Activated naive CD4-positive, alpha-beta T cell (primary cell): ENCODE measurements at places on chromosomes 2 and 18.

DNA sequence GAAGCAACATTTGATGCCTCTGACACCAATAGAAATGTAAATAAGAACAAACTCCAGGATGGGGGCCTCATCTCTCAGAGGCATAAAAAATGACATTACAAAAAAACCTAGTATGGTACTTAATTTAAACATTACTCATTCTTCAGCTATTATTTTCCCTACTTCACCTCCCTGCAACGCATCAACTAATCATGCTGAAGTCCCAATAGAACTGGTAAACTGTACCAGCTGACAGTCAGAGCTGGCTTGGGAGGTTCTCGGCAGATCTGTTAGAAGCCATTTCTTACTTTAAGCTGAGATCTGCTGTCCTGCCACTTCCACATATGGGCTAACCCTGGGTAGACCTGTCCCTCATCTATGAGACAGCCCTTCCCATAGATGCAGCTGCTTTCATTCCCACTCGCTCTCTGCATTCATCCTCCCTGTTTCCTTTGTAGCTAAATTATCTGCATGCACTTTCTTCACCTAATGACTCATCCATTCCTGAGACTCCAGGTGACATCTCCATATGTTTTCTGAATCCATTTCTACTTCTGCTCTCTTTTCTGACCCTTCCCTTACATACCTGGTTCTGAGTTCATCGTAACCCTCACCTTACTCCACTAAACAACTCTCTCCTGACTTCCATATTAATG is 108.1 kb downstream of the AOX1 start:
- DNase-seq: no peak

GRCh38 chr2:172698041-172698863 is 37.4 kb upstream of the RAPGEF4 start:
- no peak for DNase-seq

DNA sequence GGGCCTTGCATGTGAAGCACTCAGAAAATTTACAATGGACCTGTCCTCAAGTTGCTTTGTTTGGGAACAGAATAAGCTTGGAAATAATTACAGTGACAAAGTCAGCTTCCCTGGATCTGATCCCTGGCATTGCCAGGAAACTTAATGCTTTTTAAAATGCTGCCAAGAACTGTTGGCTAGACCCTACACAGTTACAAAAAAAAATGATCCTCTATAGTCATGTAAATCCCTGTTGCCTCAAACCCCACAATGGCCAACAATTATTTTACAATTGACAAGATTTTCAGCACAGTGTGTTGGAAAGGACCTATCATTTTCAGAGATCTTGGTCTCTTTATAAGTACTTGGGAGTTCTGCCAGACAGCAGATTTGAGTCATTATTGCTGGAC is 470.4 kb upstream of the ACVR2A start:
- DNase-seq: no peak

- DNase-seq: no peak
These were observed 183.2 kb downstream of the EPHA4 start for GRCh38 chr2:221388891-221389290.

DNA sequence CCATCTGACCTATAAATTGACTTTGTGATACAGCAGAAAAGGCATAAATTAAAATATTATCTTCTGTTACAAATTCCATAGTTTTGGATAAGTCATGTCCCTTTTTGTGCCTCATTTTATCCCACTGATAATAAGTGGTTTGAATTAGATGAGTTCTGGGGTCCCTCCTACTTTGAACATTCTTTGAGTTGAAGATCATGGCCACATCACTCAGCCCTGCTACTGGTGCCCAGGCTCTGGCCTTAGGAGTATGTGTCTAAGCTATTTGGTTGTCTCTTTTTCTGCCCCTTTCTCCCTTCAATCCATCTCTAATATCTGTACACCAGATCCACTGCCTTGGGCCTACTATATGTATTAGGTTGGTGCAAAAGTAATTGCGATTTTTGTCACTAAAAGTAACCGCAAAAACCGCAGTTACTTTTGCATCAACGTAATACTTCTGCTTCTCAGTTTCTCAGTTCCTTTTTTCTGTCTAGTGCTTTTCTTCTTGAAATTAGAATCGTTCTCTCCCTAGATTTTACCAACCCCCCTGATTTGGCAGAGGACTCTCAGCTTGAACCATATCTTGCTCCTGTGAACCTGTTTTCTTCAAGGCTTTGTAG is 362.5 kb upstream of the TNP1 start:
- no peak for DNase-seq

GRCh38 chr2:65940856-65941255 is 494.1 kb upstream of the MEIS1 start:
- no peak for DNase-seq

DNA sequence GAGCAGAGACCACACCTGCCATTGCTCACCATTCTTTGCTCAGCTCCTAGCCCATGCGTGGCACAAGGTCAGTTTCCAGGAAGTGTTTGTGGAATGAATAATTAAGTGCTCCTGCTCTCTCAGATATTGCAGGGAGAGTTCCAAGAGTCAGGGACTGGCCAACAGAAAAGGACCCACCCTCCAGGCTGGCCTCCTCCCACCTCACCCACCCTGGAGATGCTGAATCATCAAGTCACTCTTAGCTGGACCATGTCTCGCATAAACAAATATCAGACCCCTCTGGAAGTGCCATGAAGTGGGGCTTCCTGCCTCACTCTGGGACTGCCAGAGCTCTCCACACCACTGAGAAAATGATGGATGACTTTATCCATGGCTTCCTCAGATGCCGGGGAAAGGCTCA is 256.0 kb downstream of the TNS1 start:
- no peak for DNase-seq

DNA sequence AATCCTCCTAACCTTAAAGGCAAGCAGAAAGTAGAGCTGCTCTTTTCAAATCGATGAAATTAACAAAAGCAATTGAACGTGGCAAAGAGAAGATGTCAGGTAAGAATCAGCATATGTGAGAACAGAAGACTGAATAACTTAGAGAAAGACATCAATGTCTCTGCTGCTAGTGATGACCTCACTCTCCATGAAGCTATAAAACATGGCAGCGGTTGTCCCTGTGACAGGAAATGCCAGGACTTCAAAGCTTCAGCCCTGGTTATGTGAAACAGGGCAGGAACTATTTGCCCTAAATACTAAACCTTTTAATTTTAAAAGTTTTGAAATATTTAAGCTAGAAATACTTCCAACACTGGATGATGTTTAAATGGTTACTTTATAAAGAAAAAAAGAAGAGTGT is 383.7 kb downstream of the XIRP2 start:
- no peak for DNase-seq

- DNase-seq: no peak
These were observed 192.3 kb downstream of the RNF144A start for GRCh38 chr2:7109533-7109885.

DNA sequence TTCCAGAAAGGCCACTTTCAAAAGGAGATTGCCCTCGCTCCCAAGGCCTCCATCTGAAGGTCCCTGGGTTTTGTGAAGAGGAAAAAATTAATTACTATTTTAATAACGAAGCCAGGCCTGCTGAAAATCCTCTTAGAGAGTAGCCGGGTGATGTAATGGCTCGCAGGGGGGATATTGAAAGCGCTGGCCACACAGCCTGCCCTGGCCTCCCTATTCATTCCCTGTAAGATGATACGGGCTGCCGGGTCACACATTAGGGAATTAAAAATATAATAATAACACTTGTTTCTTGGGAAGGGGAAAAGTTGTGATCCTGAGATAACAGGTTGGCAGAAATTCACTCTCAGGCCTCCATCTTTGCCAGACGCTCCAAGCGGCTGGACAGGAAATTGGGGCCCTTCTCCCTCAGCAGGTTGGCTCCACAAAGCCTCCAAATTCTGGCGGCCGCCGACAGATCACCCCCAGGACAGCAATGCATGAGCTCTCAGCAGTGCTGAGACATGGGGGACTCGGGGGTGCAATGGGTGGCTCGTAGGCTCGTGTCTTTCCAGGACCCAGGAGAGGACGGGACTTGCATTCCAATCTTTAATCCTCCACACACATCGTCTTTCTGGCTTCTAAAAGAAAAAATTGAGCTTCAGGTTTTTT is 299.9 kb upstream of the SALL3 start:
- DNase-seq: no peak

GRCh38 chr2:113777371-113777770 is 20.9 kb upstream of the SLC35F5 start:
- DNase-seq: no peak

DNA sequence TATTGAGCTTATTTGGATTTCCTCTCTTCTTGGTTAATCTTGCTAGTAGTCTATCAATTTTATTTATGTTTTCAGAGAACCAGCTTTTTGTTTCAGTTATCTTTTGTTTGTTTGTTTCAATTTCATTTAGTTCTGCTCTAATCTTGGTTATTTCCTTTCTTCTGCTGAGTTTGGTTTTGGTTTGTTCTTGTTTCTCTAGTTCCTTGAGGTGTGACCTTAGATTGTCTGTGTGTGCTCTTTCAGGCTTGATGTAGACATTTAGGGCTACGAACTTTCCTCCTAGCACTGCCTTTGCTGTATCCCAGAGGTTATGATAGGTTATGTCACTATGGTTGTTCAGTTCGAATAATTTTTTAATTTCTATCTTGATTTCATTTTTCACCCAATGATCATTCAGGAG is 141.6 kb downstream of the ZNF236 start:
- no peak for DNase-seq

GRCh38 chr2:158967731-158968395 is 577 bp upstream of the TANC1 start:
- DNase-seq: no peak
